ENCODE measurements at places on chromosomes 11 and 22.
A peak's percentile ranks its signal among the peaks of the same experiment; 100 is the strongest.

DNA sequence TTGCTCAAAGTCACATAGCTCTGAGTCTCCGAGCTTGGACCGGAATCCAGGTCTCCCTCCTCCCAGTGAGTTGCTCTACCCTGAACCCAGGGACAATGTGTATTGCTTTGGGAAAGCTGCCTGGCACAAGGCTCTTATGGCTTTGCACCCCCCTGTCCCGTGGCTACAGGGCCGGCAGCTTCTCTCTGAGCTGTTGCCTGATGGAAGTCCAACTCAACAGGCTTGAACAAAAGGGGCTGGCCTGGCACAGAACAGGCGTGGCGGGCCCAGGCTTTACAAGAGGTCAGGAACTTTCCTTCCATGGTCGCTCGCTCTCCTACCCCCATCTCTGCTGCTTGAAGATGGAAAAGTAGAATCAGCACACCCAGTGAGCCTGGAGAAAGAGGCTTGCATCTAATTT is 34.3 kb downstream of the MYEOV start:
- no peak for DNase-seq

DNA sequence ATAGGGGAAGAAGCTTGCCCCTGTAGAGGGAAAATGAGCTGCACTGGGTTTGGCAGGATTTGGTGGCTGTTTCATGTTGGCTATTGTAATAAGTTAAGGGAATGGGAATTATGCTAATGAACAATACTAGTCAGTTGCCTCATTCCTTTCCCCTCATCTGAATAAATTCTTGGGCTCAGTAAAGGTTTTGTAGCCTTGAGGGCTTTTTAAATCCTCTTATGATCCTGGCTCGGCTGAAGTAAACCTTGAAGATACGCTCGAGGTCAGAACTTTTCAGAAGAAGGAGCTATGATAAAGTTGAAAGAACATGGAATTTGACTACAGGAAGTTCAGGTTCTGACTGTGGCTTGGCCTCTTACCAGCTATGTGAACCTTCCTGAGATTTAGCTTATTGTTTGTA is 448.7 kb downstream of the RAB38 start:
- peak; percentile 2 for DNase-seq

DNA sequence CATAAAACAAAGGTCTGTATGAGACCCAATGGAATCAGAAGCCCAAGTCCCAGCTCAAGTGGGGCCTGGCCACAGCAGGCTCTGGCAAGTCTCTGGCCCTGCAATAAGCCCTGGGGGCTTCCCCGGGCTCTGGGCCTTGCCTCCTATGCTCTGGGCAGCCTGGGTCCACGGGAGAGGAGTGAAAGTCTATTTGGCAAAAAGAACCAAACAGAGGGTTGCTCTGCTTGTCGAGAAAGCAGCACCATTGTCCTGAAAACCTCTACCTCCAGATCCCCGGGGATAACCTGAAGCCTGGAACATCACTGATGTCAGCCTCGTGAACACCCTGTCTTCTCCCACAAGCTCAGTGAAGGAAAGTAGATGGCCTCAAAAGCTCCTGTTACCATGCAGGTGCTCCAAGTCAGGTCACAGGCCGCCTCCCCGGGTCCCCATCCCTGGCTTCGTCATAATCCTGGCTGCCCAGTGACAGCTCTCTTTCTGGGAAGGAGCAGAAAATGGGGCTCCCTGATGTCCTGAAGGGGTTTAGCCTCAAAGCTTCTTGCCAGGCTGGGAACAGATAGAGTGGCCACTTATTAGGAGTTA is 46.1 kb upstream of the ETS1 start:
- no peak for DNase-seq

DNA sequence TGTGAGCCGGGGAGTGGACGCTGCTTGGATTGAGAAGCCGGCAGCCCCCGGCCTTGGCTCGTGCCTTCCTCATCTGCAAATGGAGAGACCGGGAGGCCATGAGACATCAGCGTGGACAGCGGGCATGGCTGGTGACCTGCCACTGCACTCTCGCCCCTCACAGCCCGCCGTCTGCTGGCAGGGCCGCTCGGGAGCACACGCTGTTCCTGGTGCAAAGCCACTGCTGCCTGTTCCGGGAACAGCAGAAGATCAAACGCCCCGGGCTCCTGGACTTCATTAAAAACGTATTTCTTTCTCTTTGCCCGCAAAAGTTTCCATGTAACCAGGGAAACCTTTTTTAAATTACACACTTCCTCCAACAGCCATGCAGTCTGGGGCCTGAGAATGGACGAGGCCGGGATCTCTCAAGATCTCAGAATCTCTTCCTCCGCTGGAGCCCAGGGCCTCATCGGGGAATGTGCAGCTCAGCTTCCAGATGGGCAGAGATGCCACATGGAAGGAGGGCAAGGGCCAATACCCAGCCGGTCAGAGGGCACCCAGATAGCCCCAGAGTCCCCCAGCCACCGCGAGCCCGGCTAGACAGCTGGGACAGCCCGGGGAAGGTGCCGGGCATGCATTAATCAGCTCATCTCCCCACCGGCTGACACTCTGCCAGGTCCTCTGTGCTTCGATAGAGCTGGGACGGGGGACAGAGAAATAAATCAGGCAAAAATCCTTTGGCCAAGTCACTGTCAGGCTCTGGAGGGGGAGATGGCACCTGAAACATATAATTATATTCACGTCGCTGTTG is 62.8 kb upstream of the PRR5 start:
- peak; percentile 34 for DNase-seq

- no peak for DNase-seq
These were observed 55.2 kb downstream of the PDE3B start for GRCh38 chr11:14698771-14699170.

DNA sequence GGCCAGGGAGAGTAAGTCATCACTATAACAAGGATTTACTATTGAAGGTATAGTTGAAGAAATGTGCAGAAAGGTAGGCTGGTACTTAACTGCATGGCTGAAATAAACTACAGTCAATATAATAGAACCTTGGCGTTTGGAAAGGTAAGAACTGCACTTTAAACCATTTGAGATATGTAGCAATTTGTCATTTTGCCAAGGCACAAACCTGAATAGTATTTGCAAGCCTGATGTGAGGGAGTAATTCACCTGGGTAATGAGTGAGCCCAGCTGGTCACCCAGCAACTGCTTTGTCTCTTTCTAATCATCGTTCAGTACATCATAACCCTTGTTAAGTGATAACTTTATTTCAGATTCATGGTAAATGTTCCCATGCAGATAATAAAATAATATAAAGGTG is 62.3 kb upstream of the SCUBE2 start:
- DNase-seq, result no peak

DNA sequence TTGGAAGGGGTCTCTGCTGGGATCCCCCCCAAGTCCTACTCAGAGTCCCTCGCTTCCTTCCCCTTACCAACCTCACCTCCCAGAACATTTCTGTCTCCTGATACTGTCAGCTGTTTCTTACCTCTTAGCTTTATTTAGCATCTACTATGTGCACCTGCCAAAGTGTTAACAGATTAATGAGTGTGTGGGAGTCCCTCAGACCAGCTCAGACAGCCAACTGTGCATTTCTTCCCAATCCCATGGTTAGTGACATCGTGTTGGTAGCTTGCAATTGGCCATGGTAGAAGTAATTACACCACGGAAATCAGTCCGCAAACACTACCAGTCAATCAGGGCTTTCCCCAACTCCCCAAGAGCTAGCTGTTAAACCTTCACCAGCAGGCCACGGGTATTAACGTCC is 150.6 kb downstream of the DSCAML1 start:
- DNase-seq, result no peak

GRCh38 chr22:29478326-29479276 is 1.4 kb upstream of the NEFH start:
- DNase-seq, result no peak

GRCh38 chr11:127919206-127920000 is 668.0 kb downstream of the ETS1 start:
- peak; percentile 80 for DNase-seq

GRCh38 chr11:108131993-108132392 is 10.6 kb downstream of the ACAT1 start:
- no peak for DNase-seq

Measured in fibroblast of skin of scalp (primary cell).